ENCODE measurements at places on chromosomes 12 and 14.

GRCh38 chr12:116483959-116484750 is 75.0 kb upstream of the MAP1LC3B2 start:
- no peak for DNase-seq

DNA sequence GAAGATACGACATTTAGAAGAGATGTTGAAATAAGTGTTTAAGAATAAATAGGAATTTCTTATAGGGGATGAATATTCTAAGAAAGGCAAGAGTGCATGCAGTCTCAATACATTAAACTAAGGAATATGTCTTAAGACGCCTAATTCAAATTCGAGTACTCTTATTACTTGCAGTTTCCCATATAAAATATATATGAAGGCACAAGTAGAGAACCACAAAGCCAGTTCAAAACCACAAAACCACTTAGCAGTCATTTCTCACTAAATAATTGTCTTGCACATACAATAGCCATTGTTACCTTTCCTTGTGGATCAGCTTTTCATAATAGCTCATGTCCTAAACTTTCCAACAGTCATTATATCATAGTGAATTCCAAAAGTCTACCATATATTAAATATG is 91.0 kb upstream of the MON2 start:
- DNase-seq, result no peak

GRCh38 chr12:106429043-106429552 is 71.5 kb downstream of the POLR3B start:
- no peak for DNase-seq

GRCh38 chr12:104805186-104805585 is 152.9 kb downstream of the SLC41A2 start:
- no peak for DNase-seq

Data from activated naive CD4-positive, alpha-beta T cell treated with anti-CD3 and anti-CD28 coated beads, Interleukin-2, amount 50 U/mL, for 72 hours (primary cell).